ENCODE measurements at places on chromosomes 12 and 14.

- no peak for DNase-seq
Measured at GRCh38 chr14:20333494-20333841, 389 bp upstream of the CCNB1IP1 start.

DNA sequence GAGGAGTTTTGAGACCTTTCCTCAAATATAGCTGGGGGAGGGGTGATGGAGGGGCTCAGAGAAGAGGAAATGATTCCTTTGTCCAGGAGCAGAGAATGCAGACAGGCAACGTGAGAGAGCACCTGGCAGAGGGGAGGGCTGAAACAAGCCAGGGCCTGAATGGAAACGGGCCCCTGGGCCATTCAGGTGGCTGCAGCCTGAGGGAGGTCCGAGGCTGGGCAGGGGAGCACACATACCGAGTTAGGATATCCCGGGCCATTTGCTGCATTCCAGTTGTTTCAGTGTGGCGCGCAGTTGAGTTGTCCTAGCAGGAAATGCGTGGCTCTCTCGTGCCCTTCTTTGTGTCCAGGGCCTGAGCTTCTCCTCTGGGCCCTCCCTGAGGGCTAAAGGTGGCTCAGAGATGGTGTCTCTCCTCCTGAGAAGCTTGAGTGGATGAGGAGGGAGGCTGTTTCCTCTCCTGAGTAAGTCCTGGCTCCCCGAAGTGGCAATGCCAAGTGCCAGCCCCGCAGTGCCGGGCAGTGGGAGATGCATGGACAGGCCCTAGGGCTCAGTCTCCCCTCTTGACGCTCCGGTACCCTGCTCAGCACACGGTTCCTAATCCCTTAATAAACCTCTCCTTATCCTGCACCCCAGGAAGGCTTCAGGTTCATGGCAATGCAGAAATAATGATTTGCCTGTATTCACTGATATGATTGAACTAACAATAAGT lies 85.5 kb upstream of the VRK1 start:
- no peak for DNase-seq

- DNase-seq, result no peak
Measured at GRCh38 chr12:89752341-89752740, 43.7 kb upstream of the ATP2B1 start.

DNA sequence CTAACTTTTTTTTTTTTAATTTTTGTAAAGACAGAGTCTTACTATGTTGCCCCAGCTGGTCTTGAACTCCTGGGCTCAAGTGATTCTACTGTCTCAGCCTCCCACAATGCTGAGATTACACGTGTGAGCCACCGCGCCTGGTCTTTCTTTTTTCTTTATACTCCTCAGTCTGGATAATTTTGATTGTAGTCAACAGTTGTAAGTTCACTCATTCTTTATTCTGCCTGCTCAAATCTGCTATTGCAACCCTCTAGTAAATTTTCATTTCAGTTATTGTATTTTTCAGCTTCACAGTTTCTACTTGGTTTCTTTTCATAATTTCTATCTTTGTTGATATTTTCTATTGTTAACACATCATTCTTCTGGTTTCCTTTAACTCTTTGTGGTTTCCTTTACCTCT lies 5.8 kb upstream of the MIS18BP1 start:
- DNase-seq, result no peak

DNA sequence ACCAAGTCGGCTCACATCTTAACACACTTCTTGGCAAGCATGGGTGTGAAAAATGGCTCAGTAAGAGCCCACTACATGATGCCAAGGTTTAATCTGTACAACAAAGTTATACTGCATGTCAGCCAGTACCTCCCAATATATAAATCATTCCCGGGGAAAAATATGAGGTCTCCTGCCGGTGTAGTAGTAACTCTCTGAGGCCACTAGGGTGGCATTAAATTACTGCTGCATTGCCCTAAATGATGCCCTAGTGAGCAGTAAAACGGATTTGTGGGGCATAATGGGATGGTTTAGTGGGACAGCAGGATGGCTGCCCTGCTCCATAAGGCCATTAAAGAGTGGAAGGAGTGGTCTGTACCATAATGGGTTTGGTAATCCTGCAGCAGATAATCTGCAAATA lies 267.7 kb downstream of the MED13L start:
- no peak for DNase-seq

GRCh38 chr14:101040538-101041442 lies 137.3 kb upstream of the RTL1 start:
- DNase-seq, result no peak

DNA sequence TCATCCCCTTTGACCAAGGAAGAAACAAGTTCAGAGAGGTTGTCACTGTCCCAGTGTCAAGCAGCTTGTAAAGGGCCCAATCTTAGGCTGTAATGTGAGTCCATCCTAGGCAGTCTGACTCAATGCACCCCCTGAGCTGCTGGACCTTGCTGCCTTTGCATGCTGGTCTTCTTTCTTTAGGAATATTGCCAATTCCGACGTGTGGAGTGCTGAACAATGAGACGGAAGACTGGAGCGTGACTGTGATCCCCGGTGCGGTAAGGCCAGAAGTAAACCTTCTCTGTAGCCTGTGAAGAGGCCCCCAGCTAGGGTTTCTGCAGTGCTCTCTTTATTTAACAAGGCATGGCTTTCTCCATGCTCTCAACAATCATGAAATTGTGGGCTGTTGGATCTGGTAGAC lies 963 bp downstream of the TCTN2 start:
- no peak for DNase-seq

DNA sequence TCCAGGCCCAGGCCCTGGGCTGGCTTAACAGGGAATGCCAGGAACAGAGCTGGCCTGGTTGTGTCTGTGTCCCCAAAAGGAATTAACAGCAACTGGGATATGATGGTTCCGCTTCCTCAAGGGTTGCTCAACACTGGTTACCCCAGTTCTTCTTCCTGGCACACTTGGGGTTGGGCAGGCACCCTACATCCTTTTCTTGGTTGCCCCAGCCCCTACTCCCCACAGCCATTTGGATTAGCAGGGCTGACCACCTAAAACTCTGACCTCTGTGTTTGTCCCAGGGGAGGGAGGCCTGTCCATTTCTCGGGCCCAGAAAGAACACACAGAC lies 30.8 kb downstream of the NCKAP5L start:
- DNase-seq, result no peak

- peak; percentile 40 for DNase-seq
Measured at GRCh38 chr14:64636208-64636979, 67.8 kb upstream of the PLEKHG3 start.

- no peak for DNase-seq
Measured at GRCh38 chr14:94620597-94620996, 8.4 kb downstream of the SERPINA3 start.

GRCh38 chr12:47997321-47997720 lies 7.0 kb downstream of the COL2A1 start:
- DNase-seq, result no peak

DNA sequence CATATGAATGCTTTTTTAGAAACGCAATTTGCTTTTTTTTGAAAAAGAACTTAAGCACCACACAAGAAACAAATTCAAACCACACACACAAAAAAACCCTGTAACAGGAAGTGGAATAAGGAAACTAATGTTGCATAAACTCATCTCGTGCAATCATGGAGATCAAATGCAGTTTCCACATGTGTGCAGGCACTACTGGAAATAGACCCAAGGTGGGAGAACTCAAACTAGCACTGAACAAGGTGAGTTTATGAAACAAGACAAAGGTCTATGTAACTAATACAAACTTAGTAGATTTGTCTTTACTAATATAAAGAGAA lies 17.5 kb downstream of the NIN start:
- no peak for DNase-seq

DNA sequence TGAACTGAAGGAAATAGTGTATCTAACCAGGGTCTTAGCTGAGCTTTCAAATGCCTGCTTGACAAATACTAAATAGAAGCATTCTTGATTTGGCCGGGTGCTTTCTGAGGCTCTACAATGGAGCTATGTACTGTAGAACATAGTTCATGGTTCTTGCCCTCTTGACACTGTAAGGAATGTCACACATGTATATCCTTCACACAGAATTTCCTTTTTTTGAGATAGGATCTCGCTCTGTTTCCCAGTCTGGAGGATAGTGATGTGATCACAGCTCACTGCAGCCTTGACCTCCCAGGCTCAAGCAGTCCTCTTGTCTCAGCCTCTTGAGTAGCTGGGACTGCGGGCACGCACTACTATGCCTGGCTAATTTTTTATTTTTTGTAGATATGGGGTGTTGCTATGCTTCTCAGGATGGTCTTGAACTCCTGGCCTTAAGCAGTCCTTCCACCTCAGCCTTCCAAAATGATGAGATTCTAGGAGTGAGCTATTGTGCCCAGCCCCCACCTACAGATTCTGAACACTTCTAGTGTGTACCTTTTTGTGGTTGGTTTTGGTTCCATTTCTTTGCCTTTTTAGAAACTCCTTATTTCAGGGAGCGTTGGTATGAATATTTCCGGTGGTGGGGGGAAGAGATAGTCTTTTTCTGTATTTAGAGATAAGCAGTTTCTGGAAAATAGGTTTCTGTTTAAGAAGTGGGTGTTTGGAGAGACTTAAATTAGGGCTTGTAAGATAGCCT lies 4.2 kb downstream of the MLXIP start:
- DNase-seq, result no peak

- DNase-seq, result no peak
Measured at GRCh38 chr12:127620735-127621355, 646.1 kb upstream of the TMEM132C start.

DNA sequence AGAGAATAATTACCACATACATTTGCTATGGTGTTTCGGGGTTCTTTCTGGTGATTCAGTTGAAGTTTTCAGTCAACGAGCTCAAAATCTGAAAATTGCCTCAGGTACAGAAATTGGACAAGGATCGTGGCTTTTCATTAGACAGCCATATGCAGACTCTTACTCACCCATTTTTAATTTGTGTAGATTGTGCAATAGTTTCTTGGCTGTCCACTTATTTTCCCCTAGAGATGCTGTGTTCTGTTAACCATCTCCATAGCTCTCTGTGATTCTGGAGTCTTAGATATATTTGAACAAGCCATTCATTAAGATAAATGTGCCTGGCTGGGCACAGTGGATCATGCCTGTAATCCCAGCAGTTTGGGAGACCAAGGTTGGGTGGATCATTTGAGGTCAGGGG lies 497.1 kb upstream of the RPL10L start:
- DNase-seq, result no peak

GRCh38 chr12:68157380-68157779 lies 2.2 kb downstream of the IFNG start:
- no peak for DNase-seq

DNA sequence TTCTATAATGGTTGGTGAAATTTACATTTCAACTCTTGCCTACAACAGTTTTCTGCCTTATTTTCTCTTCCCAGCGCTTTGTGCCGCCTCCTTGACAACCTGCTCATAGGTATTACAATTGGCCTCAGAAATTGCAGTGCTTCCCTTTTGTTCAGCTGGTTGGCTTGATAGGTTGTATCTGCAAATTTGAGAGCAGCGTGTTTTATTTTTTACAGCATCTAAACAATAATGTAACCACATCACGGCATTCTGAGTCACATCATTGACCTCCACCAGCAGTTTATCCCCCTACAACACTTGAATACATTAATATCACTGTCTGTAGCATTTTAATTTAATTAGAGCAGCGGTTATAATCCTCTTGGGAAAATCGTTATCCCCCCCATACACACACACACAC lies 99.4 kb downstream of the ETV6 start:
- no peak for DNase-seq

DNA sequence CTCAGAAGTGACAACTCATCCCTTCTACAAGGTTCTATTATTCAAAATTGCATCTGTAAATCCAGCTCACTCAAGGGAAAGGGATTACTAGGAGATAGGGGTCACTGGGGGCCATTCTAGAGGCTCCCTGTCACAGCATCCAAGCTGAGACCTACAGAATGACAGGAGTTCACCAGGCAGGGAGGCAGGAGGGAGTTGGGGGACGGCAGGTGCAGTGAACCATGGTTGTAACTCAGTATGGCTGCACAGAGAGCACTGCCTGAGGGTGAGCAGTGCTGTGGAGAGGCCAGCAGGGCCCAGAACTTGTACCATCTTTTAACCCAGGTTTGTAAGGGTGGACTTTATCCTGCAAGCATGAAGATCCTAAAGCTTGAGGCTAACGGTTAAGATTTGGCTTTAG lies 37.9 kb upstream of the SINHCAF start:
- no peak for DNase-seq

DNA sequence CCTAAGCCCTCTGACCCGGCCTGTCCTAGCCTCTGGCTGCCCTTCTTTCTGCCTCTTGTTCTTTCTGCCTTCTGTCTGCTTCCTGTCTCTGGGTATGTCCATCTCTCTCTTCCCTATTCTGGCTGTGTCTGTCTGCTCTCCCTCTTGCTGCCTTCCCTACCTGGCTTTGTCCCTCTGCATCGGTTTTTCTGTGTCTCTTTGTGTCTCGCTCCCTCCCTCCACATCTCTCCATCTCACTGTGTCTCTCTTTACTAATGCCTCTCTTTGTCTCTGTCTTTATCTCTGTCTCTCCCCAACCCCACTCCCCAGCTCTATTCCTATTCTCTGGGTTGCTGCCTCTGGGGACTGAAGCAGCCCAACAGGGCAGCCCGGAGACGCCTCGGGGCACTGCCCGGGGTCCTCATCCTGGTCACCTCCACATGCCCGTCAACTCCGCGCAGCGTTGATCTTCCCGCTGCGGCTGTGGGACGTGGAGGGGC lies 10.1 kb downstream of the SHMT2 start:
- no peak for DNase-seq

GRCh38 chr14:74501135-74501614 lies 7.6 kb downstream of the ISCA2 start:
- no peak for DNase-seq

DNA sequence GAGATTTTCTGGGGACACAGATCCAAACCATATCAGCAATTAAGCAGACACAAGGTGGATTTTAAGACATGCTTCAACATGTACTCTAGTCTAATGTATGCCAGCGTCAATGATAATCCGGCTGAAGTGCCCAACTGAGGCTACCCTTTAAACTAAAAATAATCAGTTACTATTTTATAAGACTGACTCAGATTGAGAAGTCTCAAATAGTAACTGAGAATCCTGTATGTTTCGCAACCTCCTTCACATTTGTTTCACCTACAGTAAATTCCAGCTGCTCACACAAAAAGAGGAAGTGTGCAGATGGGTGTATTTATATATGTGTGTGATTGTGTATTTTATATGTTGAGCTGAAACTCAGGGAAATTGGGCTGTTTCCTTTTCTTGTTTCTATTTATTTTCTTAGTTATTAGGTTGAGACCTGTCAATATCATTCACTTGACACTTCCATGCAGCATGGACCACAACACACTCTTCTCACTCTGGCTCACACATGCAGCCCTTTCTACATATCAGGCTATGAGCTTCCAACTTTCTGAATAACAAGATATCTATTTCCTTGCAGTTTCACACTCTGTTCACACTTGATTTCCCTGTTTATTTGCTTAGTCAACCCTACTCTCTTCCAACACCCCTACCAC lies 1224.9 kb upstream of the TMEM132C start:
- no peak for DNase-seq

GRCh38 chr12:31714406-31715271 lies 14.2 kb downstream of the AMN1 start:
- DNase-seq, result no peak

Data from stimulated activated CD8-positive, alpha-beta memory T cell treated with anti-CD3 and anti-CD28 coated beads, Interleukin-2, amount 100 ng/mL, for 48 hours (primary cell).